ENCODE measurements at places on chromosomes 2 and 18.

DNA sequence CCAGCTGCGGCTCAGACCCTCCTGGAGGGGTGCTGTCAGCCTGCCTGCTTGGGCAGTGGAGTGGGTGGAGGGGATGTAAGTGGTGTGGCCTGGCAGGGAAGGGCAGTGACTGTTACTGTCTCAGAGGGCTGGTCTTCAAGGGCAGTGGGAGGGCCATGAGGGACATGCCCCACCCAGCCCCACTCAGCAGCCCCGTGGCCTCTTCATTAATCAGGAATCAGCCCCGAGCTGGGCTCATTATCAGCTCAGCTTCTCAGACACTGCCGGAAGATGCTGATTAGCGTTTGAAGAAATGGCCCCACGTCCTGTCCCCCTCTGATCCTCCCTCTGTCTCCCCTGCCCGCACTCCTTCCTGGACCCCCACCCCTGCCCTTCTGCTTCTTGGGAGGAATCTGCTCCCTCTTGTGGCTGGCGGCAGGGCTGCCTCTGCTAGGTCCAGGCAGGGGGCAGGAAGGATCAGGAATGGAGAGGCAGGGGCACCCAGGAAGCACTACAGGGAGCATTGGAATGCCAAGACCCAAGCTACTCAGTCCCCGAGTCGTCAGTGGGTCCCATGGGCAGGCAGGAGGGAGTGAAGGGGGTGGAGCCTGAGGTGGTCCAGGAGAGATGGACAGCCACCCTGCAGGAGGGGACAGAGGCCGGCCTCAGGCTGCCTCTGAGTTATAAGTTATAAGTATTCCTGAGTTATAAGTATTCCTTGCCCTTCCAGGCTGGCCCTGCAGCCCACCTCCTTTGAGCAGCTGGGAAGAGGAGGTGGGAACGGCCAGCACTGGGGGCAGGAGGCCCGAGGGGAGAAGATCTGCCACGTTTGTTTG lies 7.0 kb downstream of the ASIC4 start:
- DNase-seq: no peak

GRCh38 chr2:4973973-4974372 lies 718.2 kb upstream of the SOX11 start:
- no peak for DNase-seq

DNA sequence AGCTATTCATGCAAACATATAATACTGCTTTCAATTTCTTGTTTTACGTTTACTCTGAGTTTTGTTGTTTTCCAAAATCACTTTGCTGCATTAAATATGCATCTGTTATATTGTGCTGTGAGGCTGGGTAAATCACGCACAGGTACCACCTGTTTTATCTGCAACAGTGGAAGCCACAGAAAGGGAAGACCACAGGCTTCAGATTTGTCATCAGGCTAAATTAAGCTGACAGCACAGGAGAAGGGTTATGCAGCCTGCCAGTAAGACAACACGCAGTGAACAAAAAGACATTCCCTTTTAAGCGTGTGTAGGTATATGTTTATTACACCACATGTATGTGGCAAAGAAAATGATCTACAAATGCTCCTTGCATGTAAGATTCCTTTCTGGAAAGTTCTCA lies 38.2 kb downstream of the ZNF516 start:
- DNase-seq: no peak

DNA sequence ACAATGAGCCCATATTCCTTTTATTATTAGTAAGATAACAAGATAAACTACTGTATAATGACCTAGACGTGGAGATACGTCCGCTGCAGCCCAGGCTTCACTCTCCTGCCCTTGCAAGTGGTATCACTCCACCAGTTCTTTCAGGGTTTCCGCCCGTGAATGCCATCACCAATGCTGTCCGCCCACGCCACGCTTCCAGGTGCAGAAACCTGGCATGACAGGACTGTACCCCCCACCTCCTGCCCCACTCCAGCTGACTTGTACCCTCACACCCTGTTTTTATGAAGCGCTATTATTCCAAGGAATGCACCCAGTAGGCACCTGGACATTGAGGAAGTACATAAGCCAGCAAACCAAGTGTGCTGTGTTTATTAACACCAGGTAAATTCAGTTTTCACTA lies 79.8 kb downstream of the MYT1L start:
- no peak for DNase-seq

- no peak for DNase-seq
These were observed 24.7 kb upstream of the MBP start for GRCh38 chr18:77157312-77157711.

DNA sequence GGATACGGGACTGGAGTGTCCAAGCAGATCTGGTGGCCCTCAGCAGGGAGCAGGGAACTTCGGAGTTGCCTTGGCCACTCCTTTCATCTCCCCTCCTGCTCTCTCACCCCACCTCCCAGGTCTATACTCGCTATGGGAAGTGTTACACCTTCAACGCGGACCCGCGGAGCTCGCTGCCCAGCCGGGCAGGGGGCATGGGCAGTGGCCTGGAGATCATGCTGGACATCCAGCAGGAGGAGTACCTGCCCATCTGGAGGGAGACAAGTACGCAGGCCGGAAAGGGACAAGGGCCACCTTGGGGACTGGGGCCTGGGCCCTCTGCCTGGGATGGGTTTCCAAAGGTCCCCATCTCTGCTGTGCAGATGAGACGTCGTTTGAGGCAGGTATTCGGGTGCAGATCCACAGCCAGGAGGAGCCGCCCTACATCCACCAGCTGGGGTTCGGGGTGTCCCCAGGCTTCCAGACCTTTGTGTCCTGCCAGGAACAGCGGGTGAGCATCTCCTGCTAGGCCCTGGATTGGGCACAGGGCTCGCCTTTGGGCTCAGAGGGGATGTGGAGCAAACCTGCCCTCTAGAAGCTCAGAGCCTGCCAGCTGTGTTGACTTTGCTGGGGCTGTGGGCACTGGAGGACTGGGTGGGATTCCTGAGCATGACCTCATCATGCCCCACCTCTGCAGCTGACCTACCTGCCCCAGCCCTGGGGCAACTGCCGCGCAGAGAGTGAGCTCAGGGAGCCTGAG lies 11.8 kb downstream of the CHPF start:
- no peak for DNase-seq

- DNase-seq: no peak
These were observed 635.0 kb upstream of the FANCL start for GRCh38 chr2:58876126-58876525.

- no peak for DNase-seq
These were observed 174.3 kb downstream of the CPS1 start for GRCh38 chr2:210730672-210731071.

DNA sequence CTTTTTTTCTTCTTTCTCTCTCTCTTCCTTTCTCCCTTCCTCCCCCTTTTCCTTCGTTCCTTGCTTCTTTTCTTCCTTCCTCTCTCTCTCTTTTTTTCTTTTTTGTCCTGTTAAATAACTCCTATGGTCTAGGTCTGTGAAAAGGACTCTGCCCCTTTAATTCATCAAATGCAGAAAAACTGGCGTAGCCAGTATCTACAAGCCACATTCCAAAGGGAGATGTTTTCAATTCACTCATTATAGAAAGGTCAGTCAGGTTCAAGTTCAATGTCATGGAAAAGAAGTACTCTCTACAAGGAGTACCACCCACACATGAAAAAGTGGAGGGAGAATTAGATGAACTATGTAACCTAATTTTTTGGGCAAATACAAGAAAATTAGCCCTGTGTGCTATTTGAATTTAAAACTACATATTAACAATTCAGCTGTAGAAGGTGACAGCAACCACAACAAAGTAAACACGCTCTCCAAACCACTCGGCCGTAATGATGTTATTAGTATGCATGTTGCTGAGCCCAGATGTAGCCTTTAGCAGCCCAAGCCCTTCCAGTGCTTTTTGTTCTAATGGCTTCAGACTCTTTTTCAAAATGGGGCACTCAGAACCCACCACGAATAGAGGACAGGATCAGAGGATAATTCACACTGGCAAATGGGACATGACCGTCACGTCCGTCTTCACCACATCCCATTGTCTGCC lies 735.4 kb upstream of the FANCL start:
- no peak for DNase-seq

All from hypothalamus (tissue), 51 donors.